ENCODE measurements at places on chromosomes 2 and 18. TPM values are rescaled to one million over a fixed set of nuclear protein-coding genes. Genes with fewer than 3 reads are reported as not detected.

Gene CYP26B1
- not detected for total RNA-seq

Gene MATN3
- not detected for total RNA-seq

Gene DOK6
- not detected for total RNA-seq

GRCh38 chr18:12049978-12050811 lies 43.4 kb upstream of the ANKRD62 start:
- DNase-seq: no peak

DNA sequence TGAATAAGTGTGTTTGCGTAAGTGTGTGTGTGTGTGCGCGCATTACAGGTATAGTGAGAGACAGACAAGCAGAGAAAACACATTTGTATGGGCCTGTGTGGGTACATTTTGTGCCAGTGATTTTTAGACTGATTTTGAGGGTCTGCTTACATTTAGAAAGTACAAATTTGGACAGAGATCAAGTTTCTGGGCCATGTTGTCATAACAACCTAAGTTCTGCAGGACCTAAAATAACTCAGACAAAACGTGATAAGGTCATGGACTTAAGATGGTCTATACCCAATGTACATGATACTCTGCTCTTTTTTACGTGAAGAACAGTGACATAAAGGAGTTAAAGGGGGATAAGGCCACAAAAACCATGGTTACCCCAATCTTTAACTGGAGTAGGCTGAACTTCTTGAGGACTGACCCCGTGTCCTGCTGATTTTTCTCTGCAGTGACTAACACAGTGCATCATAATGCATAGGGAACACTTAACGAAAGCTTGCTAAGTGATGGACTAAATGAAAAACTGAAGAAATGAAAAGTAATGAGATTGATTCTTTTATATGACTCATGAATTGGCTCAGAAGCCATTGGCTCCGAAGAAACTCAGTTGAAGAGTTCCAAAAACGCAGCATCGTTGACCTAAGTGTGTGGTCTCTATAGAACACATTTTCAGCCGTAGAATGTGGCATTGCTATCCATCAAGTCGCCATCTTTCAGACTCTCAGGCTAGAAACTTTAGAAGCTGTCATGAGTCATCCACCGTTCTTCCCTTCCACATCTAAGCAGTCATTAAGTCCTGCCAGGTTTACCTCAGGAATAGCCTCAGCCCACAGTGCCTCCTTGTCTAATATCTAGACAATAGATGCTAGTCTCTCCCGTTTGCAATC lies 61.6 kb upstream of the NCOA1 start:
- no peak for DNase-seq

Data from activated naive CD4-positive, alpha-beta T cell treated with anti-CD3 and anti-CD28 coated beads for 36 hours (primary cell).